ENCODE measurements at places on chromosomes 2 and 18.

GRCh38 chr2:136288249-136288648 is 170.3 kb upstream of the CXCR4 start:
- DNase-seq, result no peak

GRCh38 chr2:113058998-113059960 is at the start of gene IL36RN:
IL36RN (plus strand) TSS chr2:113059198; CDS start chr2:113059439, 241 bp downstream.
- no peak for DNase-seq

DNA sequence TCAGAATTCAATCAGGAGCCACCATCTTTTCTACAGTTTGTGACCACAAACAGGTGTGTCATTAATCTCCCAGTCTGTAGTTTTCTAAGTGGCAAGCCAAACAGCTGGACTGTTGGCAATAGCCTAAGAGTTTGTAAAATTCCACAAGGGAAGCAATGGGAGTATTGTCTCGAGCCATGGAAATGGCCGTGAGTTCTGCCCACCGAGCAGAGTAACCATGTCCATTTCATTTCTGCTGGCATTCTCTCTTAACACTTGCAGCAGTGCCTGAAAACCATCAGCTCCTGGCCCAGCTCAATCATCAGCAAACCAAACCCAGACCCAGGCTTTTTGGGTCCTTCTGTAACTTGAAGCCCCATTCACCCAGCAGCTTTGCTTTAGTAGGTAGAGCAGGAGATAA is 387.8 kb upstream of the CDH7 start:
- no peak for DNase-seq

- peak; percentile 54 for DNase-seq
Measured at GRCh38 chr18:45920367-45920766, 46.8 kb downstream of the EPG5 start.

GRCh38 chr2:238787501-238787900 is 60.4 kb upstream of the TWIST2 start:
- no peak for DNase-seq
